HFFc6 (cell line): ENCODE measurements at places on chromosomes 2 and 18. TPM values are rescaled to one million over a fixed set of nuclear protein-coding genes. Genes with fewer than 3 reads are reported as not detected.

The MOGAT1 gene
- not detected in 3 replicates for total RNA-seq

The C1D gene
- total RNA-seq = 16.0 to 16.8 TPM (median 16.5 TPM) in 3 replicates

The LRRTM4 gene
- total RNA-seq = not detected in 3 replicates

The TCF7L1 gene
- total RNA-seq = 2.6 to 8.9 TPM (median 2.6 TPM) in 3 replicates

The UGT1A10 gene
- total RNA-seq = not detected in 3 replicates

The POTEI gene
- not detected in 3 replicates for total RNA-seq

The TWIST2 gene
- 128 to 146 TPM (median 129 TPM) in 3 replicates for total RNA-seq

The CCDC178 gene
- not detected in 3 replicates for total RNA-seq

The LRATD1 gene
- total RNA-seq = 0.05 to 0.09 TPM (median 0.07 TPM) in 3 replicates

The CPS1 gene
- 1.7 and 3.0 TPM in 2 replicates for total RNA-seq

The COX5B gene
- 191 to 215 TPM (median 191 TPM) in 3 replicates for total RNA-seq

The SLC19A3 gene
- not detected in 3 replicates for total RNA-seq

The COL3A1 gene
- total RNA-seq = 363 to 557 TPM (median 552 TPM) in 3 replicates

The SNTG2 gene
- not detected in 2 replicates for total RNA-seq

The MALL gene
- total RNA-seq = 22.8 to 40.9 TPM (median 39.2 TPM) in 3 replicates

The UGT1A1 gene
- not detected in 3 replicates for total RNA-seq

The IL36RN gene
- not detected in 3 replicates for total RNA-seq

The UGT1A6 gene
- total RNA-seq = not detected in 3 replicates

The CD226 gene
- total RNA-seq = 0.25 to 0.88 TPM (median 0.32 TPM) in 3 replicates

The SCG2 gene
- 0.28 to 0.90 TPM (median 0.63 TPM) in 3 replicates for total RNA-seq

The PLEKHH2 gene
- total RNA-seq = 0.09 to 0.72 TPM (median 0.45 TPM) in 3 replicates

The PPP1R1C gene
- not detected in 3 replicates for total RNA-seq

The CFAP53 gene
- 0.12 TPM in 1 of 3 replicates, not detected in the others for total RNA-seq

The EN1 gene
- total RNA-seq = not detected in 3 replicates

The CCDC121 gene
- 0.92 to 1.2 TPM (median 1.0 TPM) in 3 replicates for total RNA-seq

The CAPN14 gene
- total RNA-seq = 0.08 to 0.09 TPM (median 0.08 TPM) in 3 replicates

The TGFA gene
- total RNA-seq = 0.14 to 0.38 TPM in 2 of 3 replicates, not detected in the other

The STK16 gene
- total RNA-seq = 25.1 and 29.2 TPM in 2 replicates

The CXCR1 gene
- total RNA-seq = not detected in 3 replicates

The TYMS gene
- total RNA-seq = 80.2 to 179 TPM (median 138 TPM) in 3 replicates

The TMEM247 gene
- total RNA-seq = not detected in 3 replicates

The CROCC2 gene
- total RNA-seq = not detected in 3 replicates

The C2orf42 gene
- total RNA-seq = 14.0 to 15.3 TPM (median 15.2 TPM) in 3 replicates

The ENOSF1 gene
- 8.3 to 16.4 TPM (median 10.4 TPM) in 3 replicates for total RNA-seq

The LYPD6B gene
- 19.9 to 91.5 TPM (median 72.6 TPM) in 3 replicates for total RNA-seq

The SP140 gene
- 1.0 to 1.6 TPM (median 1.1 TPM) in 3 replicates for total RNA-seq

The STK39 gene
- 27.6 to 36.4 TPM (median 30.8 TPM) in 3 replicates for total RNA-seq

The SPEG gene
- 81.6 to 90.9 TPM (median 82.6 TPM) in 3 replicates for total RNA-seq

The SP5 gene
- total RNA-seq = not detected in 2 replicates

The SLC4A5 gene
- total RNA-seq = 0.19 to 0.44 TPM (median 0.34 TPM) in 3 replicates

The CCDC148 gene
- 0.65 and 0.68 TPM in 2 replicates for total RNA-seq

The SNED1 gene
- 0.84 to 2.8 TPM (median 1.2 TPM) in 3 replicates for total RNA-seq

The CYP26B1 gene
- total RNA-seq = 0.14 and 0.21 TPM in 2 replicates

The PIAS2 gene
- total RNA-seq = 25.7 to 27.6 TPM (median 26.2 TPM) in 3 replicates

The IL1F10 gene
- total RNA-seq = not detected in 3 replicates

The ARHGEF33 gene
- 0.17 to 1.2 TPM (median 1.1 TPM) in 3 replicates for total RNA-seq

The APCDD1 gene
- total RNA-seq = 0.12 to 0.57 TPM in 2 of 3 replicates, not detected in the other

The FAM124B gene
- total RNA-seq = not detected in 3 replicates

The KCNK3 gene
- total RNA-seq = not detected in 3 replicates

The SIX3 gene
- not detected in 2 replicates for total RNA-seq

The SSB gene
- total RNA-seq = 141 to 153 TPM (median 146 TPM) in 3 replicates

The PRSS56 gene
- not detected in 3 replicates for total RNA-seq

The NGEF gene
- total RNA-seq = not detected in 3 replicates

The IKZF2 gene
- total RNA-seq = 7.8 to 12.3 TPM (median 10.2 TPM) in 3 replicates

The DTNA gene
- total RNA-seq = 1.1 to 1.9 TPM (median 1.2 TPM) in 3 replicates

The DYNAP gene
- total RNA-seq = not detected in 3 replicates

The IMP4 gene
- total RNA-seq = 79.9 to 110 TPM (median 96.1 TPM) in 3 replicates
